ENCODE measurements at places on chromosomes 5 and 9.

DNA sequence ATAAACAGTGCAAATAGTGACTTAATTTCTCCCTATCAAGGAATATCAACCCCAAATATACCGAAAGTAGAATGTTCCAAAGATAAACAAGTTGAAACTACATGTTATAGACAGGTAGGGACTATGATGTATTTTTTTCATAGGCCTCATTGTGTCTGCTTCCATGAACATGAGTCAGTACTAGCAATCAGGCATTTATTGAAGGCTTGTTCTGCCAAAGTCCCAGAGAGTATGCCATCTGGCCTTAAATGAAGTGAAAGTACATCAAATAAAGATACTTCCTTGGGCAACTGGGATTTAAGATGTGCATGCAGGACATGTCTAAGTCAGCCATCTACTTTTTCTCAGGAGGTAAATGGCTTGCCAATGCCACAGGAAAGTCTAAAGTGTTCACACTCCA lies 6.5 kb downstream of the GHR start:
- DNase-seq, result no peak

DNA sequence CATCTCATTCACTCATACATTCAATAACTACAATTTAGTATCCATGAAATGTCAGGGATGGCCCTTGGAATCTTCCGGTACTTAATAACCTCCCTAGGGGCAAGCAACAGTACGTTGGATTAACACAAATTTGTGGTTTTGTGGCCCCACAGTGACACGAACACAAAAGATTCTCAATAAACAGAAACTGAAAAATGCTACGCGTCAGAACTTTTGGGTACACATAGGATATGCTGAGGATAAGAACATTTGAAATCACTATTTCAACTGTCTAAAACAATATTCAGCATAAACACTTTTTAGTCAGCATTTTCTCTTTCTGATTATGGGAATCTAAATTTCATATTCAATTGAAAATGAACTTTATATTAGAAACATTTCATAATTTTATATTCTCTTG lies 107.0 kb upstream of the GPR151 start:
- DNase-seq, result no peak

- DNase-seq, result no peak
These were observed 287.8 kb upstream of the TMEM161B start for GRCh38 chr5:88556406-88556805.

DNA sequence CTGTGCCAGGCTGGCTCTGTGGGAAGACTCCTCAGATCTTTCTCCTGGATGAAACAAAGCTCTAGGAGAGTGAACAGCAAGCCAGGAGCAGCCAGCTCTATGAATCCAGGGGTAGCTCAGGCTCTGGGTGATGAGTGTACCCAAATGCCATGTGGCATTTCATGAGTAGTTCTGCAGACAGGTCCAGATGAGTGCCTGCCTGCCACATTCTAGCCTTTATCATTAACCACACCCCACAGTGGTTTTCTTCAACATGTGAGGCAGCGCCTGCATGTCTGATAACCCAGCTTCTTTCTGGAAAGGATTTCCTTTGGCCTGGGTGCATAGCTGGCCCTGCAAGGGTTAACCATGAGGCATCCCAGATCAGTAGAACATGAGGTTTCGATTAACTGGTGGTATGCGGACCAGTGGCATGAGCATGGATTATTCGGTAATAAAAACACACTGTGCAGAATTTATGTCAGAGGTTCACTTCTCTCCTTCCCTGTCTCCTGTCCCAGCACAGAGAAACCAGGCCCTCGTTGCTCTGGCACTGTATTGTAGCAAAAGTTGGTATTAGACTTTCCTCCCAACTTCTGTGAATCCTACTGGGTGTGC lies 381.9 kb upstream of the ZNF462 start:
- DNase-seq, result no peak

GRCh38 chr5:28914297-28914696 lies 1875.9 kb upstream of the CDH9 start:
- DNase-seq, result no peak

GRCh38 chr9:129403779-129404620 lies 216.9 kb downstream of the C9orf50 start:
- DNase-seq, result no peak

DNA sequence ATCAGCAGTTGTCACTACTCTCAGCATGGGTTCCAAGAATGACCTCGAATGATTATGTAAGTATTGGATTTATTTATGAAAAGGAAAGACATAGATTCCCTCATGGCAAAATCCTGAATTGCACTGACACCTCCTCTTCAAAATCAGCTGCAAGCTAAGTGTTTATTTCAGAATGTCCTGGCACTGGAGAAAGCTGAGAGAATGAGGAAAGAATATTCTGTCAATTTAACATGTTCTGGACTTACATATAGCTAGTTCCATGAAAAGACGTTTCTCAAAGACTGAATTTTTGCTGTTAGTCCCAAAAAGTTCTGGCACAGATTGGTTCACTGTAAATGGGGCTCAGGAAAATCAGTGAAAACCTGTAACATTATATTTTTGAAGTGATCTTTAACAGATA lies 120.3 kb downstream of the NREP start:
- DNase-seq, result no peak

- DNase-seq, result no peak
These were observed 42.0 kb upstream of the ADRA1B start for GRCh38 chr5:159874263-159874662.

GRCh38 chr5:141349917-141350619 lies at the start of gene PCDHGB1:
Gene PCDHGB1 (plus strand): TSS chr5:141350099. CDS start chr5:141350261, 162 bp downstream.
- DNase-seq, result no peak

DNA sequence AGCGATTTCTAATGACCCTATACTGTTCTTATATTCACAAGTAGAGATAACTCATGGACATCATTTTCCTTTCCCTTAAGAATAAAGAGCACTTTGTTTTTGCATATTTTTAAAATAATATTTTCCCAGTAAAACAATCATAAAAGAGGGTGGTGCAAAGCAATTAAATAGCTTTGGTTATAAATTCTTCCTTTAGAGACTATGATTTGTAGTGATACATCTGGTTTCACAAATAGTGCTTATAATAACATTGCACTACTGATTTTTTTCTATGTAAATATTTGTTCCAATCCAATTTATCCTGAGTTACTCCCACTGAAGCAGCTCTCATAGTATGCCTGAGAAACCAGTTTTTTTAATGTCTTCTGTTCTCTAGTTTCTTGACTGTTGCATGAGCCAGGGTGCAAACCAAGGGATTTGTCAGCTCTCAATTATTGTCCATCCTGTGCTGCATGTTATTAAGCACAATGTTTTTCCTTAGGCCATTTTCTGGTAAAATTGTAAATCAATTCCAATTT lies 74.7 kb downstream of the LURAP1L start:
- no peak for DNase-seq

DNA sequence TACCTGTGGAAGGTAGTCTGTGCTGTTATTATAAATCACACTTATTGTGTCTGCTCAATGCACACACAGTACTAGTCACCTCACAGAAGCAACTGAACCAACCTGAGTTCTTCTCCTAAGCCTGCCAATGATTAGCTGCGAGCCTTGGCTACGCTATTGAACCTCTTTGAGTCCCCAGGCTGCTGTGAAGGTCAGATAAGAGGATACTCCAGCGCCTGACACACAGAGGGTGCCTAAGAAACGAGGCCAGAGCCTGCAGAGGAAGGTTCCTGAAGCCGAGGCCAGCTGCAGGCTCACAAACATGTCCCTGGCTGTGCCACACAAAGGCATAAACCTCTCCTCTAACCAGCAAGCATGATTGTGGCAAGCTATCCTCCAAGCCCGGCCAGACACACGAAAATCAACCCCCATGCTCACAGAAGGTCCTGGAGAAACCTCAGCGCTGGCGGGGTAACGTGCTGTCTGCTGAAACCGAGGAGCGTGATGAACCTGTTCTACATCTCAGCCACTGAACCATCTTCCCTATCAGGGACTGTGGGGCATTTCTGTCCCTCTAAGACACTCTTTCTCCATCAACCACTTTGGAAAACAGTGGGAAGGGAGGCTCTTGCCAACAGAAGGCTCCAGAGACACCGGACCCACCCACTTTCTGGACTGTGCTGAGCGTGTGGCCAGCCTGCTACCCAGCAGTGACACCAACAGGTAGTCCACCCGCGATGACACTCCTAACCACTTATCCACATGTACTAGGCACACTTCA lies 53.2 kb upstream of the SLC25A51 start:
- no peak for DNase-seq

DNA sequence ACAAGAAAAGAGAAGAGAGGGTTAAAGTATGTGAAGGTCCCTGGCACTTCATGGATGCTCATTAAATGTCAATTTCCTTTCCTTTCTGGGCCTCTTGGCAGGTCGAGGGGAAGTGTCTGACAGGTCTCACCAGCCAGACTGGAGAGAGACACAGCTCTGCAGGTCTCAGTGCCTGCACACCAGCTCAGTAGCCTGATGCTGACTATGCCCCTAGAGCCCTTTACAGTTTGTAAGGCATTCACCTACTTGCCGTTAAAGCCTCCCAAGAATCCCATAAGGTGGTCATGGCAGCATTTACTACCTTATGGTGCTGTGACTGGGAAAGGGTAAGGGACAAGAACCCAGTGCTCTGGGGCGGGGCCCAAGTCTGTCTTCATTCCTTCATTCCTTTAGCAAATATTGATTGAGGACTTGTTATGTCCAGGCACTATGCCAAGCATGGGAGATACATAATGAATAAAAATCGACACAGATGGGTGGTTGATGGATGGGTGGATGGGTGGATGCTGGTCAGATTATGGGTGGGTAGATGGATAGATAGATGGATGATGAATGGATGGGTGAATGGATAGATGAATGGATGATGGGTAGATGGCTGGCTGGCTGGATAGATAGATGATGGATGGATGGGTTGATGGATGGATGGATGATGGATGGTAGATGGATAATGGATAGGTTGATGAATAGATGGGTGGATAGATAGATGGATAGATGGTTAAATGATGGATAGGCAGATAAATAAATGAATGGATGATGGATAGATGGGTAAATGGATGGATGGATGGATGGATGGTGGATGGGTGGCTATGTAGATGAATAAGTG lies 21.3 kb upstream of the KIF12 start:
- no peak for DNase-seq

GRCh38 chr5:124071039-124071438 lies 559.1 kb downstream of the CSNK1G3 start:
- DNase-seq, result no peak

DNA sequence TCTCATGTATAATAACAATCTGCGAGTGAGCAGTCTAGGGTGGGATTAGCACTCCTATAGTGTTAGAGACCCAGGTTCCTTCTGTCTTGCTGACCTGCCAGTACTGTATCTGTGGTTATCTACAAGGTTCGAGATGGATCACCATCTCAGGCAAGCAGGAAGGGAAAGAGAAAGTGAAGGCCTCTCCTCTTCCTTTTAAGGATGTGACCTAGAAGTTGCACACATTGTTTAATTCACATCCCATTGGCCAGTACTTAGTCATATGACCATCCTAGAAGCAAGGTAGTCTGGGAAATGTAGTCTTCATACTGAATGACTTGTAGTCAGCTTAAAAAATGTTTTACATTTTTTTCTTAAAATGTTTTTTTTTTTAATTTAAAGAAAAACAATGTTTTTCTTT lies 168.6 kb downstream of the CARTPT start:
- DNase-seq, result no peak

- no peak for DNase-seq
These were observed 1828.8 kb downstream of the MAT2B start for GRCh38 chr5:165334201-165334600.

DNA sequence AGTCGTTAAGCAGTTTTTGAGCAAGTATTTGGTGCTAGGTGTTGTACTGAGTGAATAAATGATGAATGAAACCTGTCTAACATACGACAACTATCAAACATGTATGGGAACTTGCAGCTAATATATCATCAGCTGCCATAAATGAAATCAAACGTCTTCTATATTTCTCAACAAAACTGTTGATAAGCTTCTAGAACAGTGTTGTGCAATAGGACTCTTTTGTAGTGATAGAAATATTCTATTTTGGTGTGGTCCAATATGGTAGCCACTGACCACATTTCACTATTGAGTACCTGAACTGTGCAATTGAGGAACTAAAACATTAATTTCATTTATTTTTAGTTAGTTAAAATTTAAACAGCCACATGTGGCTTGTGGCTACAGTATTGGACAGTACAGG lies 16.3 kb upstream of the FYB1 start:
- no peak for DNase-seq

GRCh38 chr9:105413525-105413924 lies 34.3 kb upstream of the FSD1L start:
- no peak for DNase-seq

- DNase-seq, result no peak
These were observed 41.6 kb downstream of the RNF38 start for GRCh38 chr9:36358486-36358885.

GRCh38 chr5:146041180-146041789 lies 64.1 kb downstream of the PLAC8L1 start:
- DNase-seq, result no peak

DNA sequence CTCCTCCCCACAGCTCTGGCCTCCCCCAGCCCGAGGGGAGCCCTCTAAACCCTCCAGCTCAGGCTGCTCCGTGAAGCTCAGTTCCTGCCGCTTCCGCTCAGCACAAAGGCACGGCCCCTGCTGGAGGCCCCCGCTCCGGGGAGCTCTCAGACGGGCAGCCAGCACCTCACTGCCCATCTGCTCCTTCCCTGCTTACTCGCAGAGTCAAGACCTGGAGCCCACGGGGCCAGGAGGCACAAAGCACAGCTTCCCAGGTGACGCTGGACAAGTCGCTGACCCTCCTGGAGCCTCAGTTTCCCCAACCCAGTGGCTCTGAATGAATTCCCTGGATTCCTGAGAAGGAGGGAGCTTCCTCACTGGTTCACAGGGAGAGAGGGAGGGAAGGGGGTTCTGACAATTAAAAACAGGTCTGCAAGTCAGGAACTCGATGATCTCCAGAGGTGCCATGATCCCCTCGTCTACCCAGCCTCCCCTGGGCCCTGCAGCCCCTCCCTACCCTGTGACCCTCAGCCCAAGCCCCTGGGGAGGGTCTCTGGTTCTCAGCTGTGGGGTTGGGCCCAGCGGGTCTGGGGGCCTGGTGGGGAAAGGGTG lies 36.2 kb downstream of the VAV2 start:
- DNase-seq, result no peak

- no peak for DNase-seq
These were observed 63.4 kb downstream of the PFDN1 start for GRCh38 chr5:140239461-140239860.

DNA sequence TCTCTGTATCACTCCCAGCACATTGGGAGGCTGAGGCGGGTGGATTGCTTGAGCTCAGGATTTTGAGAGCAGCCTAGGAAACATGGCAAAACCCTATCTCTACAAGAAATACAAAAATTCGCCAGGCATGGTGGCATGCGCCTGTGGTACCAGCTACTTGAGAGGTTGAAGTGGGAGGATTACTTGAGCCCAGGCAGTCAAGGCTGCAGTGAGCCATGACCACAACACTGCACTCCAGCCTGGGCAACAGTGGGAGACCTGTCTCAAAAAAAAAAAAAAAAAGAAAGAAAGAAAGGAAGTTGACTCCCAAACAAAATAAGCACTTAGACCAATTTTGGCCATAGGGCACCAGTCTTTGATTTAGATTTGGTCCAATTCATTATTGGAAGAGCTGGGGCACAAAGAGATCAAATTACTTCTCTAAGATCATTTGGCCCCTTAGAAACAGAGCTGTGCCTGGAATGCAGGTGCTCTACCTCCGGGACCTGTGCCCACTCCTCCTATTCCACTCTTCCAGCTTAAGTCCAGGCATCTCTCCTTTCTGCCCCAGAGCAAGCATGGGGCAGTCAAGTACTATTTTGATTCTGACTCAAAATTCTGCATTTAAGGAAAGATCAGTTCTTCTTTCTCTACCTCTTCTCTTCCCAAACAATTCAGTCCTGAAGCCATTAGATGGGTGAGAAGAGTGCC lies 59.0 kb downstream of the ALDH7A1 start:
- DNase-seq, result no peak

GRCh38 chr5:1805326-1805725 lies 4.1 kb downstream of the NDUFS6 start:
- no peak for DNase-seq

All from activated naive CD4-positive, alpha-beta T cell (primary cell).